ENCODE measurements at places on chromosomes 2 and 18.

DNA sequence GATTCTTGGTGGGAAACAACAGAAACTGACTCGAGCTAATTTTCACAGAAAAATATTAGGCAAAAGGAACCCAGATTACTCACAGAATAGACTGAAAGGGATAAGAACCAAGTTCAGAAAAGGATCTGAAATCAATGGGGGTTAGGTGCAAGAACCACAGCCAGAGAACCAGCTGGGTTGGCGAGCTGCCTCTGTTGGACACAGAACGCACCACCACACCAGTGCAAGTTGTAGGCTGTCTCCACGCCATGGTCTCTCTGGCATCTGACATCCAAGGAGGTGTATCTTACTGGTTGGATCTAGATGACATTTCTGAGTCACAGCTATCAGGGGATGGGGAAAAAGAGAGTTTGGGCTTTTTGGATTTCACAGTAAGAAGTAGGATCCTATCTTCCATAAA is 18.6 kb upstream of the ONECUT2 start:
- no peak for DNase-seq

DNA sequence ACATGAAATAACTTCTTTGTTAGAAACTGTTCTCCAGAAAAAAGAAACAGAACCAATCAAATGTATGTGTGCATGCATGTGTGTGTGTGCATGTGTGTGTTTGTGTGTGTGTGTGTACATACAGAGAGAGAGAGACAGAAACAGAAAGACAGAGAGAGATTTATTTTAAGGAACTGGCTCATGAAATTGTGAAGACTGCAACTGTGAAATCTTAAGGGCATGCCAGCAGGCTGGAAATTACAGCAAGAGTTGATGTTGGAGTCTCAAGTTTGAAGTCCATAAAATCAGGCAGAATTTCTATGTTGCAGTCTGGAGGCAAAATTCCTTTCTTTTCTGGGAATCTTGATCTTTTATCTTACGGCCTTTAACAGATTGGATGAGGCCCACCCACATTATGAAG is 168.9 kb upstream of the CDH20 start:
- no peak for DNase-seq

- no peak for DNase-seq
These were observed 585.0 kb upstream of the CHAC2 start for GRCh38 chr2:53182601-53183000.

DNA sequence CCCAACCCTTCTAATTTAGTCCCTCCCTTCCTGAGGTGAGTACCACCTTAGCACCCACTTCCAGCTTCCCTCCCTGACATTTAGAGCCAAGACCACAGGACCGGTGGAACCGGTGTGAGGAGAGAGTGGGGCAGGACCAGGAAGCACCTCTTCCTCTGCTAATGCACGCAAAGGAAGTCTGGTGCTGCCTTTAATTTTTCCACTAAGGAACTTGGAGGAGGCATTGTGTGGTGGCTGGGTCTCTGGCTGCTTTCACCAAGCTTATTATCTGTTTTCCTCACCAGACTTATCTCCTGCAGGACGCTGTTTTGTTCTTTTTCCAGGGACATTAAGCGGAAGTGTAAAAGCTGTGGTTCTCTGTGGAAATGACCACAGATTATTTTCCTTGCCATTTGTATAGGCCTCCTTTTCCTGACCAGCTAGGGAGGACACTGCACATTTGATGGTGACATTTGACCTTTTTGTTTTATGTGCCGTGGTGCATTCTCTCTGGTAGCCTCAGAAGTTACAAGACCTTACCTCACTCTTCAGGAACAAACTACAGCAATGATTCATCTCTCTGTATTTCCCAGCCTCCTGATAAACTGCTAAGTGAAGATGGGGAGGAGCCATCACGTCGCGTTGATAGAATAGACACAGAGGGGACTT is 39.8 kb upstream of the SPTBN1 start:
- DNase-seq, result no peak

DNA sequence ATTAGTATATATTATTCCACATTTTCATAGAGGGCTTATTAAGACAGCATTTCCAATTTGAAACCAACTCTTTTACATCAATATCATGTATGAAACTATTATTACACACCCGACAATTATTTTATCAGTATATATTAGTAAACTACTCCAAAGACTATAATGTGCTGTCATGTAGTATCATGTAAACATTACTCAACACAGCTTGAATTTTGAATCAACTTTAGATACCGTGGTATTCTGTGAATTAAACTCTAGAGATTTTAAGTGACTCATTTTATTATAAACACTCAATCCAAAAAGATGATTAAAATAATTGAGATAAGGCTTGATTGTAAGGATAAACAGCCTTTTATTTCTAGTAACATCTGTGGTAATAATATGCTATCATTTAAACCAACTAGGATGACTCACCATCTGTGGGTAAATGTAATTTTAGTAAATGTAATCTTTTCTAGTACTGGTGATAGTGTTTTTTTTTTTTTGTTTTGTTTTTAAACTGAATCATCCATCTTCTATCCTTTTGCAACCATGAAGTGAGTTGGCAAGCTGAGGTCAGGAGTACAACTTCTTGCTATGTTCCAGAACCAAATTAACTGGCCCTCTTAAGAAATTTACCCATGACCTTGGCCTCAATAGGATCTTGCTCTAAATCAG is 144.3 kb upstream of the SMAD7 start:
- DNase-seq, result no peak
